GM13976 (cell line): ENCODE measurements at places on chromosomes 7 and 10.

GRCh38 chr10:20233423-20233822 is 417.2 kb downstream of the PLXDC2 start:
- DNase-seq: no peak

DNA sequence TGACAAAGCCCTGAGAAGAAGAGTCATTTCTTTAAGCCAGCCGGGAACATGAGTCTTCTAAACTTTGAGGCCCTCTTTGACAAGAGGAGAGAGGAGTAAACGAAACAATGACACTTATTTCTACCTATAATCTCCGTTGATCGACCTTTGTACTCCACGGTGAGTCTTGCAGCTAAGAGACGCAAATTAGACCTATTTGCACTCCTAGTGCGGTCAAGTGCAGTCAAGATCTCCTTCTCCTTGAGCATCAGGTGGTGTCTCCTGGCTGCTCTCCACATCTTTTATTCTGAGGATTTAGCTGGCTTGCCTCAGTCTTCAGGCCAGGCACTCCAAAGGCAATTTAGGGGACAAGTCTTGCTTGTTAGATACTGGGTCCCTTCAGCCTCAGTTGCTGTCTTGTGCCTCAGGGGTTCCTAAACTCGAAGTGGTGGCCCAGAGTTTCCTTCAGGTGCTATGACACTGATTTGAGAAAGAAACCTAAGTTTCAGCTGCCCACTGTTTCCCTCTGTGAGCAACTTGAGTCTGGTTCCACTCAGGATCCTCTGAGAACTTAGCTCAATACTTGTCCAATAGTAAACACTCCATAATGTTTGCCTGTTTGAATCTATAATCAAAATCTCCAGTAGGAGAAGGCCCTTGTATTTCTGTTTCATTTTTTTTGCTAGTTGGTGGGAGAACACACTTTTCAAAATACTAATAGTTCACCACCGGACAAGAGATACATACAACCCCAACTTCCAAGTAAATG is 312.9 kb downstream of the RNLS start:
- no peak for DNase-seq

DNA sequence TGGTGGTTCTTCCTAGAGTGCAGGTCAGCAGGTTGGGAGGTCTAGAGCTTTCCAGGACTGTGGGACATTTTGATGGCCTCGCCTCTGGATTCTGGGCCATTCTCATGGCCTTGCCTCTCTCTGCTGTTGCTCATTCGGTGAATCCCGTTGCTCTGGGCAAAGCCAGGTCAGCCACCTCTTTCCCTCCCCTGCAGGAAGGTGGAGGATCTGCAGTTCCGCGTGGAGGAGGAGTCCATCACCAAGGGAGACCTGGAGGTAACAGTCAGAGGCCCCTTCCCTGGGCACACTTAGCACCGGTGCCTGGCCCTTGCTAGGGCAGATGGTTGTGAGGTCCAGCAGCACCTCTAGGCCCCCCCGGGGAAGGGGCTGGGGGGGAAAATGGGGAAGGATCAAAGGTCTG is 74.9 kb downstream of the CLIP2 start:
- no peak for DNase-seq

DNA sequence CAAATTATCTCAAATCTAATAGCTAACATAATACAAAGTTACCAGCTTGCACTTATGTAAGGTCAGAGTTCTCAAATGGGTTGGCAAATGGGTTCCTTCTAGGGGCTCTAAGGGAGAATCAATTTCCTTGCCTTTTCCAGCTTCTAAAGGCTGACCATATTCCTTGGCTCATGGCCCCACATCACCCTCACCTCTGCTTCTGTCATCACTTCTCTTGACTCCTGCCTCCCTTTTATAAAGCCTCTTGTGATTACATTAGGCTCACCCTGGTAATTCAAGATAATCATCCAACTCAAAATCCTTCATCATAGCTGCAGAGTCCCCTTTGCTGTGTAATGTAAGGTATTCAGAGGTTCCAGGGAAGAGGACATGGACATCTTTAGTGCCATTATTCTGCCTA is 42.1 kb downstream of the CHN2 start:
- DNase-seq: no peak

- DNase-seq: no peak
These were observed 60.8 kb upstream of the HABP2 start for GRCh38 chr10:113491967-113492565.

DNA sequence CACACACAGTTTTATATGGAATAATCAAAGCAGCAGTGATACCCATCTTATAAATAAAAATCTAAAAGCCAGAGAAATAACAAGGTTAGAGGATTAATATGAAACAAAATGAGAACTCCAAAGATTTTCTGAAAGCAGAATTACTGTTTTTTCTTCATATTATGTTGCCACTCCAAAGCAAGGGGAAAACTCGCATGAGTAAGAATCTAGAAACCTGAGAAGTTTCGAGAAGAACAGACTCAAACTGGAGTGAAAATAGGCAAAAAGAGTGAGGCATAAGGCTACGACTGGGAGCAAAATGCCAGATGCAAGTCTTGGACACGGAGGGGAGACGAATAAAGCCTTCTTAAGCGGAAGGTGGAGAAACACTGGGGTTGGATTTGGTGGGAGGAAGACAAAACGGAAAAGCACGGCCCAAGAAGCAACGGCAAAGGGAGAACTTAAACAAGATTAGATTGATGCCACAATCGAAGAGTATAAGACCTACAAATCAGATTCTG is 923 bp downstream of the TNPO3 start:
- DNase-seq: no peak

- no peak for DNase-seq
These were observed 301.9 kb upstream of the DGKB start for GRCh38 chr7:15204421-15204820.

DNA sequence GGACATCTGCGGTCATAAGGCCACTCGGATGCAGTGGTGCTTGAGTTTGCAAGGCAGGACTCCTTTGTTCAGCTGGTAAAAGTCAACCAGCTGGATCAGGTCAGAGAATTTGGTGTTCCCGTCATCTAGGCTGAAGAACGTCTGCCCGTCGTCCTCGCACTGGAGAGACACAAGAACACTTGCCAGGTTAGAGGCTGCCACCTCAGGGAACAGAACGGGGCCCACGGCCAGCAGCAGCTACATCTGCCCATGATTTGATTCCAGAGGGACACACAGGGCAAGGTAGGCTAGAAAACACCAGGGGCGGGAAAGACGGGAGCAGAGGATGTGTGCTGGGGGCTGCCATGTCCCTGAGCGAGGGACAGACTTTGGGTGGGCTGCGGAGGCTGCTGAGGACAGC is 27.7 kb upstream of the DDC start:
- DNase-seq: no peak

DNA sequence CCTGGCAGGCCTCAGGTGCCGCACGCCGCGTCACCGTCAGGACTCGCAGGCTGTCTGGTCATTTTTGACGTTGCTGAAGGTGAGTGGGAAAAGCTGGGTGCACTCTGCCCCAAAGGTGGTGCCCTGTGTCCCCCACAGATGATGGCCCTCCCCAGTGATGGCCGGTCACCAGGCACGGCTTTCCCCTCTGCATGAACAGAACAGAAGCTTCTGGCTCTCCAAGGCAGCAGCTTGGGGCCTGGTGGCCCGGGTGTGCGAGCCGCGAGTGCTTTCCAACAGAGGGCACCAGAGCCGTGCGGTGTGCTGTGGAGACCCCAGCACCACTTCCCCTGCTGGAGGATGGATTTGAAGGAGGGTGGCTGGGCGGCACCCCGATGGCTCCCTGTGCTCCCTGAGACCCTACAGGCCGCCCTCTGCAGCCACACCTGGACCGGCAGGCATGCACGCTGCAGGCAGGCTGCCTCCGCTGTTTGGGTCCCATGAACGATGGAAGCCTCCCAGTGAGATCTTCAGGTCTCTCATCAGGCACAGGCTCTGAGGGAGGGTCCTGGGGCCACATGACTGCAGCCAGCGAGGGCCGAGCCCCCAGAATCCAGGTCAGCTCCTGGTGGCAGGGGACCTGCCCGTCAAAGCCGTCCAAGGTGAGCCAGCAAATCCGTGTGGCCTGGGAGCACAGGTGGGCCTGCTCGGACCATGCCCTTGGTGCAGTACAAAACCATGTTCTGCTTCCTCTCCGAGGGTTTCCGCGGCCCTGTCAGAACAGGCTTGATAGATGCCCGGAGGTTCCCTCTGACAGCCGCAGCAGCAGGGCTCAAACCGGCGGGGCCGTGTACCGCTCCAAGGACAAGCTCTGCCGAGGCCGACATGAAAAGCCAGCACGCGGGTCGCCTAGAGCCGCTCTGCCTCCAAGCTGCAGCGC is 195.4 kb downstream of the EBF3 start:
- DNase-seq: no peak

GRCh38 chr7:46664453-46664852 is 743.4 kb upstream of the IGFBP3 start:
- DNase-seq: no peak

GRCh38 chr7:2476776-2477446 is 713 bp upstream of the GRIFIN start:
- no peak for DNase-seq

- no peak for DNase-seq
These were observed 50.4 kb downstream of the ADD3 start for GRCh38 chr10:110058212-110058611.

GRCh38 chr7:155744971-155745683 is 67.1 kb downstream of the SHH start:
- DNase-seq: no peak

DNA sequence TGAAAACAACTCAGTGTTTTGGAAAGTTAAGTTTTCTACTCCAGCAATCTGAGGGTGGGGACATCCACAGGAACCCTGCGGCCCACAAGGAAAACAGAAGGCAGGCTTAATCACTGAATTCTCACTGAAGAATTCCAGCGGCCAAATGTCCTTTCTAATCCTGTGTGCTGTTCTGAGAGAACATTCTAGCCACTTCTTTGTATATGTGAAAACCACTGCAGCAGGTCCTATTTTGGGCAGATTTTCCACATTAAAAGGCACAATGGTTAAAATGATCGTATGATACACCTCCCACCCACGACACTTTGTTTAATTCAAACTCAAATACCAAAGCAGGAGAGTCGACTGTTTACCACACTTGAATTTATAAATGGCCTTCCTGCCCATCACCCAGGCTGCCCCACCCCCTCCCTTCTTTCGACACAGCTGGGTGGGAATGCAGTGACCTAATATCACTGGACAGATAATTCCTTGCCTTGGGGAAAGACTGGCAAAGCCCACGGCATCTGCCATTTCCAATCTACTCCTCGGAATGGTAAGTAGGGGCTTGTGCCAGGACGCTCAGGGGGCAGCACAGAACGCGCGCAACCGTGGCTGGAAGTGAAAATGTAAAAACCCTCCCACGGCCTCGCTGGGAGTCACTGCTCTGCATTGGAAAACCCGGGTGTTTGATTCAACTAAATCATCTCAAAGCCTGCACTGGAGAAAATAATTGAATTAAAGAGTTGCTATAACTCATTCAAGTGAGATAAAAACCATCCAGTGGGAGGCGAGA is 67.0 kb downstream of the CTBP2 start:
- DNase-seq: no peak

- no peak for DNase-seq
These were observed 45.5 kb upstream of the RNF148 start for GRCh38 chr7:122748195-122748594.

GRCh38 chr7:42152329-42153205 is 84.4 kb downstream of the GLI3 start:
- DNase-seq: no peak

DNA sequence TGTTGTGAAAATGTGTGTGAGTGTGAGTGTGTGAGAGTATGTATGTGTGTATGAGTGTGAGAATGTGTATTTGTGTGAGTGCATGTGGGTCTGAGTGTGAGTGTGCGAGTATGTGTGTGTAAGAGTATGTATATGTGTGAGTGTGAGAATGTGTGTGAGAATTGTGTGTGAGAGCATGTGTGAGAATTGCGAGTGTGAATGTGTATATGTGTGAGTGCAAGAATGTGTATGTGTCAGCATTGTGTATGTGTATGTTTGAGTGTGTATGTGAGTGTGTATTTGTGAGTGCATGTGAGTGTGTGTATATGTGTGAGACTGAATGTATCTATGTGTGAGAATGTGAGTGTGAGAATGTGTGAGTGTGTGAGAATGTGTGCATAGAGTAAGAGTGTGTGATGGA is 72.0 kb upstream of the PCBD1 start:
- no peak for DNase-seq

- no peak for DNase-seq
These were observed 198.7 kb downstream of the SKIDA1 start for GRCh38 chr10:21326594-21327288.

DNA sequence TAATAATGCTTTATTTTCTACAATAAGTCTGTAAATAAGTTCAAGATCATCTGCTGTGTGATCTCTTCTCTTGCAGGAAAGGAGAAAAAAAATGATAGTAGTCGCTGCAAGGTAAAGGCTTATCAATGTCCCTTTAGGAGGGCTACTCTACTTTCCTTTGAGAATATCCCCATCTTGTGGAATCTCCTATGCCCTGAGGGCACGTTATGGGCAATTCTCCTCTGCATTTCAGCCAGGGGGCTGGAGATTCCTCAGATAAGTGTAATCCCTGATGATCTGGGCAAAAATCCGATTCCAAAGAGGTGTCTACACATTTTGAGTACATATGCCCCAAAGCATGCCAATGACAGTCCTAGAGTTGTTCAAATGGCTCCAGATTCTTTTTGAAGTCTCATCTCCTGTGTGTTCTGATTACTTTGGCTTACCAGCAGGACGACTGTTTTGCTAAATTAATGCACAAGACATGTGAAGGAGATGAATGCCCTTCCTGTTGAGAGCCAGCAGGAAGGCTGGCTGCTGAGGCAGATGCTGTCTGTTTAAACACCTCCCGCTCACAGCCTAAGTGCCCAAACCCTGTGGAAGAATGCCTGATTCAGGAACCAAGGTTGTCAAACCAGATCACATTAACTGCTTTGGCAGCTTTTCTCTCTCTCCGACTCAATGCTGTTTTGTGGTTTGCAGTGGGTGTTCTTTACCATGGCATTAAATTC is 171.2 kb upstream of the COL1A2 start:
- no peak for DNase-seq

- no peak for DNase-seq
These were observed 212.3 kb downstream of the TCERG1L start for GRCh38 chr10:131099028-131099726.

GRCh38 chr7:56537952-56538351 is 421.7 kb upstream of the NUPR2 start:
- peak; percentile 9 for DNase-seq

DNA sequence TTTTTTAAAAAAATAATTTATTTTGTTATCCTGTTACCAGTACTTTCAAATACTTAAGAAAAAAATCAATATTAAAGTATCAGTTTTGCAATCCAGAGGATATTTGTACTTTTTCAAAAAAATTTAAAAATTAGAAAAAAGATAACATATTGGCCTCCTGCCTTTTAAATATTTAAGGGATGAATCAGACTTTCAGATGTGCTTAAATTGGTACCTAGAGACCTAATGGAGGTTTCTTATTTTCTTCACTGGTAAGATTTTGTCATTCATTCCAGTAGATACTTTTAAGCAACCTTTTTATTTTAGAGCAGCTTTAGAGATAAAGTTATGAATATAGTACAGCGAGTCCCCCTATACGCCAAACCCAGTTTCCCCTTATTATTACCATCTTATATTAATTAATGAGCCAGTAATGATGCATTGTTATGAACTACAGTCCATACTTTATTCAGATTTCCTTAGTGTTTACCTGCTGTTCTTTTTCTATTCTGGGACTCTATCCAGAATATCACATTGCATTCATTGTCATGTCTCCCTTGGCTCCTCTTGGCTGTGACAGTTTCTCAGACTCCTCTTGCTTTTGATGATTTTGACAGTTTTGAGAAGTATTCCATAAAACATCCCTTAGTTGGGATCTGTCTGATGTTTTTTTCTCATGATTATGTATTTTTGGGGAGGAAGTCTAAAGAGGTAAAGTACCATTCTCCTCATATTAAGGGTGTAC is 34.2 kb downstream of the BICC1 start:
- no peak for DNase-seq
